ENCODE measurements at places on chromosomes 13 and 19.

GRCh38 chr13:108154421-108154858, 60.9 kb downstream of the LIG4 start:
- DNase-seq = no peak

DNA sequence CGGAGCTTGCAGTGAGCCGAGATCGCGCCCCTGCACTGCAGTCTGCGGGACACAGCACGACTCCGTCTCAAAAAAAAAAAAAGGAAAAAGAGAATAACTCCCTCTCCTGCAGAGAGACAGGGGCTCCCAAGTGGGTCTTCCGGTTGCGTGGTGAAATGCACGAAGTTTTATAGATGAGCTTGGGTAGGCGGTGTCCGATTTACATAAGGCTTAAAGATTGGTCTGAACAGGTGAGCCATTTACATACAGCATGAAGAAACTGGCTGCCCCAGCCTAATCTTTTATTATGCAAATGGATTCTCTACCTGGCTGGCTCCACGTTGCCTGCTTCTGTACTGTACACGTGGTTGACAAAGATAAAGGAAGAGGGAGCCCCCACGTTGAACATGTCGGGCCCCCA, 19.5 kb downstream of the ADGRE2 start:
- no peak for DNase-seq

- no peak for DNase-seq
Measured at GRCh38 chr19:30323904-30324303, 48.3 kb upstream of the ZNF536 start.

DNA sequence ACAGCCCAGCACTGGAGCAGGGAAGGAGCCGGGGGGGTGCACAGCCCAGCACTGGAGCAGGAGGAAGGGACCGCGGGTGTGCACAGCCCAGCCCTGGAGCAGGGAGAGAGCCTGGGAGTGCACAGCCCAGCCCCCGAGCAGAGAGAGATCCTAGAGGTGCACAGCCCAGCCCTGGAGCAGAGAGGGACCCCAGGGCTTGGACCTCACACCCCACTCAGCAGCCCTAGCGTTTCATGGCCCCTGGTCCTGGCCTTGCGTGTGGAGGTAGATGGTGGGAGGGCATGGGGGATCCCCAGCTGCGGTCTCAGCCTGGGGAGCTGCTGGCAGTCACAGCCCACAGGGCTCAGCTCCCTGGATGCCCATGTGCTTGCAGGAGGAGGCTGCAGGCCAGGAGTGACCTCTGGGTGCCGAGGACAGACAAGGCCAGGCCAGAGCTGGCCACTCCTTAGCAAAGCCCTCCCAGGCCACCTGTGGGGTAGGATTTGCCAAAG, 25.1 kb downstream of the GAS6 start:
- no peak for DNase-seq

- no peak for DNase-seq
Measured at GRCh38 chr19:54405628-54406027, 9.6 kb upstream of the TTYH1 start.

GRCh38 chr13:94595001-94595949, 677 bp downstream of the TGDS start:
- DNase-seq = peak; percentile 15

- no peak for DNase-seq
Measured at GRCh38 chr13:44578067-44578400, 1.9 kb upstream of the TSC22D1 start.

DNA sequence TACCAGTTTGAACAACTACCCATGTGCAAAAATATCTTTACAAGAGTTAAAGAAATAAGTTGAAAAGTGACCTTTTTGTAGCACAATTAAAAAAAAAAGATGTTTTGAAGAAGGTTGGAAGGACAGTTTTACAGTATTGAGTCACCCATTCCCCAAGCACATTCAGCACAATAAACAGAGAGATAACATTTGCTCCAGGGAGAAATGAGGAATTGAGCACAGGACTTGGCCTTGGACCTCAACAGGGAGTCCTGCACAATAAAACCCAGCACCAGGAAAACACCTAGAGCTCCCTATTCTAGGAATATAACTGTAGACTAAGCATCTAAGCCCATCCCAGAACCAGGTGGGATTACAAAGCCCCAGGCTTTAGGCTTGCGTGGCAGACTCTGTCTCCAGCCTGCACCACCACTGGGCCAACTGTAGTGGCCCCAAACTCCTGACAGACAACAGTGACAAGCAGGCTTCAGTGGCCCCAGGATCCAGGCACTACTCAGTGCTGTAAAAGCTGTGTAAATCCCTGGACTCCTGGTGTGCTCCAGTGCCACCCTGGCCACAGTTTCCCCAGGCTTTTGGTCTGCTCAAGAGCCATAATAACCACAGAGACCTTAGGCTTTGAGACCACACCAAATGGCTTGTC, 857.2 kb downstream of the SLITRK1 start:
- DNase-seq = no peak

GRCh38 chr19:9729162-9729561, 39.4 kb downstream of the ZNF846 start:
- no peak for DNase-seq

DNA sequence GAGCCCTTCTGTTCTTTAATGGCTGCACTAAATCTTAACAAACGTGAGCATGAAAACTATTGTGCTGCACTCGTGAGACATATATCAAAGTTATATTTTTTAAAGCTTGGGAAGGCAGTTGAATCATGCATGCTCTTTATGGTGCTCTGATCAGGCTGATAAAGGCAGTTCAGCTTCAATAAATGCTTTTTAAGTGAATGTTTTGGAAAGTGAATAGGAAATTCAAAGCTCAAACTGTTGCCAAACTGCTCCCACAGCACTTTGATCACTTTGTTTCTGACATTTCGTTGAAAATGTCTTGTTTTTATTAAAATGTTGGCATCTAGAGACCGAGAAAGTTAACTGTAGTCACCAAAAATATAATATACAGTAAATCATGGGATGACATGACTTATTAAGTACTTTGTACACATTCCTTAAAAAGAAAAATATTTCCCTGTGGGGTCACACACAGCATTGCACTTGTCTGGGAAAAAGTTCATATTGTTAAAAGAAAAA, 625.7 kb upstream of the PCDH9 start:
- no peak for DNase-seq

GRCh38 chr13:40874138-40874779, 84.8 kb downstream of the SLC25A15 start:
- no peak for DNase-seq

All from CD4-positive, alpha-beta T cell (primary cell).